ENCODE measurements at places on chromosomes 5 and 9.

- no peaks in the 10 kb centered on the region for H3K27me3 ChIP-seq
- H3K4me3 ChIP-seq: no peak overlapping the region
- H3K4me1 ChIP-seq: peaks cover 5% of the 10 kb centered on the region
Measured at GRCh38 chr5:61389609-61390008, 57.6 kb downstream of the ZSWIM6 start.

DNA sequence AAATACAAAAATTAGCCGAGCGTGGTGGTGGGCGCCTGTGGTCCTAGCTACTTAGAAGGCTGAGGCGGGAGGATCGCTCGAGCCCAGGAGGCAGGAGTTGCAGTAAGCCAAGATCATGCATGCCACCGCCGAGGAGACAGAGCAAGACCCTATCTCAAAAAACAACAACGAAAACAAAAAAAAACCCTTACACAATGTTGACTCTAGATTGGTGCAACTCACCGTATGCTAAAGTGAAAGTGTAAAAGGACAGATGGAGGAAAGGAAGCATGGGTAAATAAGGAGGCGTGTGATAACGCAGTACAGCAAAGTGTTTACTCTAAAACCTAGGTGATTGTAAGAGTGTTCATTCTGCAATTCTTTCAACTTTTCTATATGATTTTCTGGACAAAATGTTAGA is 15.9 kb upstream of the RUFY1 start:
- H3K27me3 ChIP-seq: no peaks in the 10 kb centered on the region
- peaks cover 5% of the 10 kb centered on the region for H3K4me1 ChIP-seq
- H3K27ac ChIP-seq: no peak overlapping the region
- no peak overlapping the region for H3K4me3 ChIP-seq
- no peak for DNase-seq

DNA sequence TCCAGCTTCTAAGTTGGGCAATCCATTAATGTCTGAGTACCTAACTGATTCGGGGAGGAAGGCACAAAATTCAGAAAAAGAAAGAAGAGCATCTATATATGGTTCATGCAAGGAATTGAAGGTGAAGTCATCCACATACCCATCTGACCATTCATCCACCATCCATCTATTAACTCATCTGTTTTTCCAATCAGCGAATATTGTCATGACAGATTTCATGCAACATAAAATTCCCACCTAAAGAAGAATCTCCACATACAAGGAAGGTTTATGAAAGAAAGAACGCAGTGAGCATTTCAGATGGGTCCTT is 164.7 kb downstream of the GRIA1 start:
- H3K4me1 ChIP-seq: peaks cover 10% of the 10 kb centered on the region
- no peaks in the 10 kb centered on the region for H3K27me3 ChIP-seq
- no peak for DNase-seq
- no peaks in the 10 kb centered on the region for H3K36me3 ChIP-seq

DNA sequence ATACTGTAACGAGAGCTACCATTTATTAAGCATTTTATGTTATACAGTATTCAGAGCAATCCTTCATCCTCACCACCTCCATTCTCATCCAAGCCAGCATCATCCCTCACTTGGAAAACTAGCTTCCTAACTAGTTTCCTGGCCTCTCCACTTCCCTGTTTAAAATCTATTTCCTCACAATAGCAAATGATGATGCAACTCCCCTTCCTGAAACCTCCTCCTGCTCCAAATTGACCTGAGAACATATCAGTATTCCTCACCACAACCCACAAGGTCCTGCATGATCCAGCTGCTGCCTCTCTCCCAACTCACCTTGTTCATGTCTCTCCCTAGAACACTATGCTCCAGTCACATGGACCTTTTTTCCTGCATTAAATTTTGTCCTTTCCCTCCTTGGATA is 4.3 kb upstream of the SLC36A2 start:
- no peak overlapping the region for H3K27ac ChIP-seq
- H3K27me3 ChIP-seq: no peaks in the 10 kb centered on the region
- H3K36me3 ChIP-seq: no peaks in the 10 kb centered on the region
- no peak for DNase-seq
- no peak overlapping the region for H3K4me3 ChIP-seq
- H3K4me1 ChIP-seq: no peaks in the 10 kb centered on the region

DNA sequence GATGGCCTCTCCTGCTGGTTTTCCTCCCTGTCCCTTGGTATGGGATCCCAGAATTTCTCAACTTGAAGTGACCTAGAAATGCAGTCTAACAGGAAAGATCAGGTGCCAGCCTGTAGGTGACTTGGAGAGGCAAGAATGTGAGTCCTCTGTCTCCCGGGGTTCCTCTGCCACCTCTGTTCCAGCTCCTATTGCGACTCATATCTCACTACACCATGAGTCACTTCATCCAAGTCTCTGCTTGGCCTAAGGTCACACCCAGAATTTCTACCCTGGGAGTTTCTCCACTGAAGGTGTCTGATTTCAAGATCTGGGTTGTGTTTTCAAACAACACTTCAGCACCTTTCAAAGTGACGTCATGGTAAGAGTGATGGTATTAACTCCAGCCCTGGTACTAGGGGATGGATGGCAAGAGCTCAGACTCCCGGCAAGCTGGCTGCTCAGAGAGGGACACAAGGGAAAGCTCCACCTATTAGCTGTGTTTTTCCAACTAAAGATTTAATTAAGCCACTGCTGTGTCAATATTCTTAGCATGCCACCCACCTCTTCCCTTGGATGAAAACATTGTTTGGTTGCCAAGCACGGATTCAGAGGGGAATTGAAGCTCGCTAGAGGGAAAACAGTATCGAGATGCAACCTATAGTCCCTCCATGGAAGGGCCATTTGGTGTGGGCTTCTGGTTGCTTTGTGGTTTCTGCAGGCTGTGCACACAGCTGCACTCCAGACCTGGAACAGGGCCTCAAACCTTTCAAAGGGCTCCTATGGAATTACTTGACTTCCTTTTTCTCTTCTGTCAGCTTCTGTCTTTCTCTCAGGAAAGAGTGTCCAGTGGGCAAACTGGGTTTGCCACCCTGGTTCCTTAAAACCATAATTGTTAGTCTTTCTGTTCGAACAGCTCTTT is 205.7 kb downstream of the GAS1 start:
- no peaks in the 10 kb centered on the region for H3K36me3 ChIP-seq
- DNase-seq: no peak
- no peak overlapping the region for H3K4me3 ChIP-seq
- no peaks in the 10 kb centered on the region for H3K4me1 ChIP-seq
- no peak overlapping the region for H3K27ac ChIP-seq
- no peaks in the 10 kb centered on the region for H3K27me3 ChIP-seq

GRCh38 chr9:133125941-133126696 is 5.1 kb upstream of the RALGDS start:
- H3K36me3 ChIP-seq: no peaks in the 10 kb centered on the region
- H3K4me1 ChIP-seq: peaks cover 18% of the 10 kb centered on the region
- peak overlapping the region; percentile 70 for H3K4me3 ChIP-seq

- no peak overlapping the region for H3K4me3 ChIP-seq
- H3K36me3 ChIP-seq: no peaks in the 10 kb centered on the region
- H3K4me1 ChIP-seq: peaks cover 32% of the 10 kb centered on the region
- H3K27me3 ChIP-seq: no peaks in the 10 kb centered on the region
Measured at GRCh38 chr5:57199866-57200265, 26.0 kb downstream of the GPBP1 start.

DNA sequence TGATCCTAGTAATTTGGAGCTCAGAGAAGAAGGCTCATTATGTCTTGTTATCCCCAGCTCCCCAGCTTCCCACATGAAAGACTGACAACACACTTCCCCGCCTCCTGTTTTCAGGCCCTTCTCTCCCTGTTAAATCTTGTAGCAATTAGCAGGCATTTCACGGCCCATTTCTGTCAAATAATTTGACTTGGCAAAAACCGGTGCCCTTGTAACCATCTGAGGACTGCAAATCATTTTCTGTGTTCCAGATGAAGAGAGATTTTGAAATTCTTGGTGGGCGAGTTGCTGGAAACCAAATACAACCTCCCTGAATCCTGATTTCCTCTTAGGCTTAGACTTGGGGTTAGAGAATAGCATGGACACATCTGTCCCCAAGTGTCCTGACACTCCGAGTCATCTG is 109.7 kb downstream of the MSX2 start:
- no peaks in the 10 kb centered on the region for H3K36me3 ChIP-seq
- no peak for DNase-seq
- no peaks in the 10 kb centered on the region for H3K4me1 ChIP-seq
- no peaks in the 10 kb centered on the region for H3K27me3 ChIP-seq

DNA sequence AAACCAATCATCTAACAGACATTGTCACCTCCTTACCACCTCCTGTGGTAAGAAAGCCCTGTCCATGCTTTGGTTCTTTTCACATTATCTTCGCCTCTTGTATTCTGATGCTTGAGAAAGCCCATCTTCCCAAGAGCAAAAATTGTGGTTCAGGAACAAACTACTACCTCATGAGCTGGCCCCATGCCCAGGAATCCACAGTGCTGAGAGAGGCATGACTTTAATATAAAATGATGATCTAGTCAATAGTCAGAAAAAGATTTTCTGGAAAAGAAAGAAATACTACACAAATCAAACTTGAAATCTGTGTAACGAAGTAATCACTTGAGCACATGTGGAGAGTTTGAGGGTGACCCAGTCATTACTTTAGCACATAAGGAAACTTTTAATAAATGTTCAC is 94.7 kb downstream of the FGF10 start:
- peaks cover 6% of the 10 kb centered on the region for H3K4me1 ChIP-seq
- no peaks in the 10 kb centered on the region for H3K36me3 ChIP-seq
- H3K27ac ChIP-seq: no peak overlapping the region
- no peak for DNase-seq
- no peaks in the 10 kb centered on the region for H3K27me3 ChIP-seq

GRCh38 chr9:114339130-114339908 is 9.7 kb downstream of the ORM2 start:
- H3K4me3 ChIP-seq: no peak overlapping the region
- no peak for DNase-seq
- H3K4me1 ChIP-seq: no peaks in the 10 kb centered on the region
- H3K36me3 ChIP-seq: peaks cover 70% of the 10 kb centered on the region

GRCh38 chr9:128405780-128406171 is 14.9 kb upstream of the CERCAM start:
- H3K4me1 ChIP-seq: no peaks in the 10 kb centered on the region
- H3K36me3 ChIP-seq: no peaks in the 10 kb centered on the region
- no peak overlapping the region for H3K4me3 ChIP-seq
- DNase-seq: no peak

GRCh38 chr5:72654231-72654630 is 147.0 kb upstream of the ZNF366 start:
- no peak for DNase-seq
- H3K4me3 ChIP-seq: no peak overlapping the region
- H3K36me3 ChIP-seq: no peaks in the 10 kb centered on the region
- no peak overlapping the region for H3K27ac ChIP-seq

GRCh38 chr9:71737455-71737854 is 30.9 kb downstream of the CEMIP2 start:
- peaks cover 7% of the 10 kb centered on the region for H3K36me3 ChIP-seq
- peaks cover 5% of the 10 kb centered on the region for H3K4me1 ChIP-seq
- H3K27ac ChIP-seq: no peak overlapping the region
- no peak overlapping the region for H3K4me3 ChIP-seq
- H3K27me3 ChIP-seq: no peaks in the 10 kb centered on the region

DNA sequence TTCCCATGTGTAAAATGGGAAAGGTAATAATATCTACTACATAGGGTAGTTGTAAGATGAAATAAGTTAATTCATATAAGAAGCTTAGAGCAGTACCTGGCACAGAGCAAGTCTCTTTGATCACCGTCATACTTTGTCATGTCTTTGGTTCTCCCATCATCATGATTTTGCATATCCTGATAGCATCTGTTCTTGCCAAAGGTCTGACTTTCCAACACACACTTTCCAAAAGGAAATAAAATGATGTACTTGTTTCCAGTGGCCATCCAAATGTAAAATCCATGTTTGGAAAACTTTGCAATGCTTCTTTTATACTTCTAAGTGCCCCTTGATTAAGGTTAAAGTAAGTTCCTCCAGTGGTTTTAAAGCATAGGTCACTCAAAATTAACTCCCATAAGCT is 266.9 kb upstream of the PTGER4 start:
- no peak overlapping the region for H3K4me3 ChIP-seq
- H3K36me3 ChIP-seq: no peaks in the 10 kb centered on the region
- H3K4me1 ChIP-seq: peaks cover 10% of the 10 kb centered on the region

DNA sequence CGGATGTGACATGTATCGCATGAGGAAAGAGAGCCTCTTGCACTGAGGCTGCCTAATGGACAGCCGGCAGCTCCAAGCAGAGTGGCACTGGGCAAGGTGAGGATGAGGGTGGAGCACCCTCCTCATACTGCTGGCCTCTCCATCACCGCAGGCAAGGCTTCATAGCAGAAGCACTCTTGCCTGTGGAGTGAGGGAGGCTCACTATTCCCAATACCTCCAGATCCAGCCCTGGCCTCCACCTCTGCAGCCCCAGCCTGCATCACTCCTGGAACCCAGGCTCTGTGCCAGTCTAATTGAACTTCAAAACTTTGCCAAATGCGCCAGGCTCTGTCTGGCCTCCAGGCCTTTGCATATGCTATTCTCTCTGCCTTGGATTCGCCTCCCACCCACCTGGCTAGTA is 29.7 kb upstream of the ARAP3 start:
- no peaks in the 10 kb centered on the region for H3K4me1 ChIP-seq
- H3K27me3 ChIP-seq: no peaks in the 10 kb centered on the region
- no peak for DNase-seq
- H3K4me3 ChIP-seq: no peak overlapping the region

DNA sequence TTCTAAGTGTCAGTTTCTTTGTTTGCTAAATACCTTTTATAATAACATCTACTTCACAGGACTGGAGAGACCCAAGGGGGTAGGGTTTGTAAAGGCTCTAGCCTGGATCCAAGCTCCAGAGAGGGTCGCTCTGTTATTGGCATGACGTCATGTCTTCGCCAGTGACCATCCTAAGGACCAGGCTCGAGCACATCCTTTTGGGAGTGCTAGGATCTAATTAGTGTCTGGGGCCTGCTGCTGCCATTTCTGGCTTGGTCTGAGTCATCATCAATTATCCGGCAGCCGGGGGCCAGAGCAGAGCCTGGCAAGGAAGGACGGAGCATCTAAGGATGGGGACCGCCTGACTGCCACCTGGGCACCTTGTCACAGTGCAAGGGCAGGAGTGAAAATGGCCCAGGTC is 153.0 kb downstream of the NSG2 start:
- no peaks in the 10 kb centered on the region for H3K4me1 ChIP-seq
- no peak for DNase-seq
- H3K27ac ChIP-seq: no peak overlapping the region
- no peaks in the 10 kb centered on the region for H3K27me3 ChIP-seq

GRCh38 chr5:54558362-54558761 is 40.8 kb downstream of the SNX18 start:
- H3K4me3 ChIP-seq: no peak overlapping the region
- H3K36me3 ChIP-seq: no peaks in the 10 kb centered on the region
- no peak overlapping the region for H3K27ac ChIP-seq
- H3K27me3 ChIP-seq: no peaks in the 10 kb centered on the region
- DNase-seq: no peak

GRCh38 chr5:16493261-16493660 is 27.7 kb upstream of the ZNF622 start:
- H3K4me1 ChIP-seq: no peaks in the 10 kb centered on the region
- H3K4me3 ChIP-seq: no peak overlapping the region
- no peaks in the 10 kb centered on the region for H3K27me3 ChIP-seq
- H3K36me3 ChIP-seq: no peaks in the 10 kb centered on the region

DNA sequence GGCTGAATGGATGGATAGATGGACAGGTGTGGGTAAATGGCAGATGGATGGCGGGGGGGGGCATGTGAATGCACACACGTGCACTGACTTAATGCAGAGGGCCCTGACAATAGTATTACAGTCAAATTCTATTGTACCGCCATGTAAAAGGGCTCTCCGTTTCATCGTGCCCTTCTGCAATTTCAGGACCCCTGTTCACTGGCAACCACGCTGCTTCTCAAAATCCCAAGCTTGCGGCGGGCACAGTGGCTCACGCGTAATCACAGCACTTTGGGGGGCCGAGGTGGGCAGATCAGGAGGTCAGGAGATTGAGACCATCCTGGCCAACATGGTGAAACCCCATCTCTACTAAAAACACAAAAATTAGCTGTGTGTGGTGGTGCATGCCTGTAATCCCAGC is 211.4 kb downstream of the BNC2 start:
- peaks cover 6% of the 10 kb centered on the region for H3K4me1 ChIP-seq
- H3K36me3 ChIP-seq: no peaks in the 10 kb centered on the region
- no peak overlapping the region for H3K27ac ChIP-seq
- DNase-seq: no peak
- no peaks in the 10 kb centered on the region for H3K27me3 ChIP-seq

Measured in thoracic aorta (tissue), 2 donors.